Mammary epithelial cell (primary cell): ENCODE measurements at places on chromosomes 12 and 14. TPM values are rescaled to one million over a fixed set of nuclear protein-coding genes. Genes with fewer than 3 reads are reported as not detected.

Gene DCN
- 0.75 TPM in 1 of 2 replicates, not detected in the other for total RNA-seq

Gene TAS2R9
- not detected for total RNA-seq

Gene KLRK1
- not detected in 2 replicates for total RNA-seq

Gene SLC6A15
- total RNA-seq: 154 and 185 TPM in 2 replicates

Gene CAPZA3
- total RNA-seq: not detected in 2 replicates

Gene TOMM20L
- total RNA-seq: not detected

Gene ADGRD1
- total RNA-seq: not detected

Gene TMEM52B
- total RNA-seq: not detected

Gene BCL2L2
- total RNA-seq: 22.0 TPM

Gene KIF26A
- 0.67 TPM for total RNA-seq

Gene MRPL51
- 51.7 TPM for total RNA-seq

Gene SMARCC2
- 58.2 and 61.6 TPM in 2 replicates for total RNA-seq

Gene PRPH
- 0.35 and 2.6 TPM in 2 replicates for total RNA-seq

Gene SLC10A1
- not detected for total RNA-seq

Gene PLCZ1
- total RNA-seq: 2.6 and 3.0 TPM in 2 replicates

Gene SAV1
- 53.3 and 65.1 TPM in 2 replicates for total RNA-seq

Gene TTC9
- total RNA-seq: 1.8 and 2.5 TPM in 2 replicates

Gene CCDC196
- not detected for total RNA-seq

Gene LTBP2
- total RNA-seq: 322 TPM

Gene FGF6
- total RNA-seq: not detected

Gene LRRC43
- total RNA-seq: 0.53 and 0.66 TPM in 2 replicates

Gene DDX11
- 22.2 and 61.2 TPM in 2 replicates for total RNA-seq

Gene PAN2
- total RNA-seq: 21.0 TPM

Gene CLEC4D
- not detected in 2 replicates for total RNA-seq

Gene SLC25A21
- 1.3 TPM for total RNA-seq

Gene C14orf39
- not detected in 2 replicates for total RNA-seq

Gene MARK3
- total RNA-seq: 85.7 TPM

Gene C12orf50
- not detected for total RNA-seq

Gene TDRD9
- 7.1 and 7.3 TPM in 2 replicates for total RNA-seq

Gene NRIP2
- total RNA-seq: not detected

Gene INSM2
- not detected in 2 replicates for total RNA-seq

Gene P2RX2
- not detected for total RNA-seq

Gene DPY19L2
- 0.61 and 0.92 TPM in 2 replicates for total RNA-seq

Gene RDH12
- total RNA-seq: not detected

Gene NPAS3
- total RNA-seq: not detected in 2 replicates

Gene SRP54
- total RNA-seq: 61.4 and 77.2 TPM in 2 replicates

Gene KIF5A
- 1.5 and 2.4 TPM in 2 replicates for total RNA-seq

Gene SCARB1
- total RNA-seq: 24.6 and 60.9 TPM in 2 replicates

Gene CACNA1C
- 11.0 TPM for total RNA-seq

Gene GALNT9
- not detected in 2 replicates for total RNA-seq

Gene B4GALNT1
- total RNA-seq: 3.4 and 13.4 TPM in 2 replicates

Gene TBC1D30
- 0.17 TPM for total RNA-seq

Gene ACSS3
- 13.8 TPM for total RNA-seq

Gene FAIM2
- total RNA-seq: not detected in 2 replicates

Gene OR6C2
- not detected in 2 replicates for total RNA-seq

Gene PARP2
- total RNA-seq: 5.8 TPM

Gene SERPINA1
- total RNA-seq: 131 and 155 TPM in 2 replicates

Gene ARHGEF40
- total RNA-seq: 26.0 TPM

Gene STAC3
- 0.50 TPM for total RNA-seq

Gene MYH6
- total RNA-seq: not detected

Gene ACOT6
- total RNA-seq: not detected in 2 replicates

Gene OTUB2
- total RNA-seq: 2.0 and 4.8 TPM in 2 replicates

Gene MUCL1
- total RNA-seq: not detected
